ENCODE measurements at places on chromosomes 7 and 10.
A peak's percentile ranks its signal among the peaks of the same experiment; 100 is the strongest.

DNA sequence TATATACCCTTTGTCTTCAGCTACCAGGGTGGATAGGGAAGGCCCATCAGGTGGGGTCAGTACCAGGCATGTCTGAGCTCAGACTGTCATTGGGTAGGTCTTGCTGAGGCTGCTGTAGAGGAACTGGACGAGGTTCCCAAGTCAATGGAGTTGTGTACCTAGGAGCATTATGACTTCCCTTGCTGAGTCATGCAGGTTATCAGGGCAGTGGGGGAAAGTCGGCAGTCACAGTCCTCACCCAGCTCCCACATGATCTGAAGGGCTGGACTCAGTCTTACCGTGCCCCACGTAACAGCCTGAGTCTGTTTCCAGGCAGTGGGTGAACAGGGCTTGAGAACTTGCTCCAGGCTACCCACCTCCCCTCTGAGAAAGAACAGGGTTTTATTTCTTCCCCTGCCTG lies 260.8 kb upstream of the COBL start:
- no peak for ATAC-seq

DNA sequence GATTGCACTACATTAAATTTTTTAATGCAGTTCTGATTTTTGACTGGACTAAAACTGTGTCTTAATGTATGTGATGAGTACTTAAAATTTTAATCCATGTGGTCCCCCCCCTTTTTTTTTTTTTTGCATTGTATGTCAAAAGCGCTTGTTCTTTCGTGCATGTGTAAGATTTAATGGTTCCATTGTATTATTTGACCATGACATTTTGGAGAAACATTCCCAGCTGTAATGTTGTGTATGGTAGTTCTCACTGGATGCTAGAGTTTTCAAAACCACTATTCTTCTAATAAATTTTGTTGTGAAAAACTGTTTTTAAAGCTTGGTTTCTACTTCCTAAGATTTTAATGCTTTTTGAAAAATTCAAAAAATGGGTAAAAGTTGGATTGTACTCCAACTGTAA lies 132.0 kb downstream of the LCOR start:
- ATAC-seq = no peak

- ATAC-seq = no peak
Measured at GRCh38 chr10:15144788-15145187, 23.7 kb downstream of the NMT2 start.

- ATAC-seq = no peak
Measured at GRCh38 chr7:17408904-17409290, 110.4 kb downstream of the AHR start.

GRCh38 chr10:22437620-22438588 lies 92.6 kb downstream of the SPAG6 start:
- ATAC-seq = peak; percentile 1

DNA sequence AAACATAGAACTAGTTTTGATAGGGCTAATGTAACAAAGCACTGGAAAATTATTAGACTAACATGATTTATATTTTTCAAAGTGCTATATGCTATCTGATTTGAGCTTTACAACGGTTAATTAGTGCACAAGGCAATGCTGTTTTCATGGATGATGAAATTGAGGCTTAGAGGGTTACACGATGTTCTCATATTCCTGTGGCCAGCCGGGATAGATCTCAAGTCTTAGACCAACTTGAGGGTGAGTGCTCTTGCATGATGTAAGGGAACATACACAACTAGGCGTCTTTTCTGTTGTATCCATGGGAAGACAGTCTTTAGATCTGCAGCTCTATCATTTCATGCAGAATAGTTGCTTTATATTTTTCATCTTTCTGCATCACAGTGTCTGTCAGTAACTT lies 4.1 kb downstream of the PRPF18 start:
- no peak for ATAC-seq

DNA sequence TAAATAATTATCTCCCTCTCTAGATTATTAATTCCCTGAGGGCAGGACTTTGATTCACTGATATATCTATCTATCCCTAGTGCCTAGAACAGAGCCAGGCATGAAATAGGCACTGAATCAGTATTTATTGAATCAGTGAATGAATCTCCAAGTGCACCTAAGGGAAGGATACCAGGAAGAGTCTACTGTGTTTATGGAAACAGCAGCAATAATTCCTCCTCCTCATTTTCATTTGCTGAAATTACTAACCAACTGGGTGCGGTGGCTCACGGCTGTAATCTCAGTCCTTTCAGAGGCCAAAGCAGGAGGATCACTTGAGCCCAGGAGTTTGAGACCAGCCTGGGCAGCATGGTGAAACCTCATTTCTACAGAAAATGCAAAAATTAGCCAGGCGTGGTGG lies 161.2 kb downstream of the TCF7L2 start:
- no peak for ATAC-seq

Measured in activated CD4-positive, CD25-positive, alpha-beta regulatory T cell treated with anti-CD3 and anti-CD28 coated beads, Interleukin-2, amount 50 U/mL, for 24 hours (primary cell).